Adipocyte (in vitro differentiated cells): ENCODE measurements at places on chromosomes 13 and 19.

DNA sequence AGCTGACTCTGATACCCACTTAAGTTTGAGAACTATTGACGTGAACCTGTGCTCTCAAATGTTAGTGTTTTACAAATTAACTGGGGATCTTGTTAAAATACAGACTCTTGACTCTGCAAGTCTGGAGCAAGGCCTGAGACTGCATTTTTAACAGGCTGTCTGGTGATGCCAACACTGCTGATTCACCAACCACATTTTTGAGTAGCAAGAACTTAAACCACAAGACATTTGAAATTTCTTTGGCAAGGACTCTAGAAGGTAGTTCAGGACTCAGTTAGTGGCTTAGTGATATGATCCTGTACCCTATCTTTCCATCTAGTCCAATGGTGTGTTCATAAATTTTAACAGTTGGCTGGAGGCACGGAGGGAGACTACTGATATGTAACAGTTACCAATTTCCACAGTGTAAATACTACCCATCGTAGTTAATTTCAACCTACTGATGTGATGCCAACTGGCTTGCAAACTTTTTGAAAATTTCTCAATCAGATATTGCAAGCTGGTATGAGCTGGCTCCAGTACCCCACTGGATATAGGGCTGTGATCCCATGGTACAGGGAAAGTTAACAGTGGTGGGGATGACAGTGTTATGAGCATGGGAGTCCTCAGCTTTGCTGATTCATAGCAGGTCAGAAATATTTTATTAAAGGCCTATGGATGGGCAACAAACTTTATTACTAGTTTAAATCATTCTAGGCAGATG lies 255.1 kb downstream of the TBC1D4 start:
- peak; percentile 86 for DNase-seq

DNA sequence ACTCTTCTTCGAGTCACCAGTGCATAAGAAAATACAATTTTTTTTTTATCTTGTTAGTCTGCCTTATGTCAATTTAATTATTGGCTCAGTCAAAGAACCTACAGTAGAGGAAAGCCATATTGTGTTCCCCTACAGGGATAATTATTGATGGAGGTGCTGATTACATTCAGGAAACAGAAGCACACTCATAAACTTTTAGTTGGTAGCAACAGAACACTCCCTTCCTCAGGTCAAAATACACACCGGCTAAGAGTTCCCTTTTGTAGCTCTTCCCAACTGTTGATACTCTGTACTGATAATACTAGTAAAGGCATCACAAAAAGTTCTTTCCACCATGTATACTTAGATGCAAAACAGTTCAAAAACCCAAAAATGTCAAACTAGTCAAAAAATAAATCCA lies 18.4 kb downstream of the FOXO1 start:
- DNase-seq, result no peak

DNA sequence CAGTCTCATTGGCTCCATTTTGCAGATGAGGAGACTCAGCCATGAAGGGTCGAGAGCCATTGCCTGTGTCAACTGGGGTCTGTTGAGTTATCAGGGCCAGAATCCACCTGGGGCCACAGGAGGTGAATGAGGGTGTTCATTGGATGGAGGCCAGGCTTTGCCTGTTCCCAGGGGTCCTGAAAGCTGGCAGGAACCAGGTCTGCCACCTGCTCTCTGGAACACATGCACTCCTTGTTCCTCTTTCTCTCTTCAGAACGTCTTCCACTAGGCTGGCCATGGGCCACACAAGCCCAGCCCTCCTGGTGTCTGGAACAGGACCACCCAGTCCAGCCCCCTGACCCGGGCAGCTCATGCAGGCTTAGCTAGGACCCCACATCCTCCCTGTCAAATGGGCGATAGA lies 21.1 kb downstream of the PPP1R37 start:
- DNase-seq, result no peak

- DNase-seq, result no peak
Measured at GRCh38 chr19:10271543-10272086, 695 bp downstream of the ICAM1 start.

GRCh38 chr13:76860706-76861105 lies 25.5 kb downstream of the KCTD12 start:
- DNase-seq, result no peak

GRCh38 chr19:42098781-42099180 lies 22.8 kb downstream of the ZNF574 start:
- no peak for DNase-seq
